Trophoblast cell (in vitro differentiated cells and primary cell): ENCODE measurements at places on chromosomes 16 and 17.
A peak's percentile ranks its signal among the peaks of the same experiment; 100 is the strongest.

- H3K4me1 ChIP-seq = no peaks in the 10 kb centered on the region
- no peak overlapping the region for H3K27ac ChIP-seq
- peak; percentile 59 for DNase-seq
- H3K27me3 ChIP-seq = no peaks in the 10 kb centered on the region
These were observed 123.5 kb downstream of the CBLN1 start for GRCh38 chr16:49158029-49158642.

GRCh38 chr17:82830249-82830661 lies 9.6 kb downstream of the ZNF750 start:
- H3K4me1 ChIP-seq = no peaks in the 10 kb centered on the region
- no peak overlapping the region for H3K27ac ChIP-seq
- H3K4me3 ChIP-seq = no peak overlapping the region
- DNase-seq = no peak

- DNase-seq = peak; percentile 8
- H3K27me3 ChIP-seq = no peaks in the 10 kb centered on the region
- H3K4me1 ChIP-seq = peaks cover 3% of the 10 kb centered on the region
- H3K27ac ChIP-seq = no peak overlapping the region
- no peak overlapping the region for H3K4me3 ChIP-seq
These were observed 708.0 kb upstream of the SOX9 start for GRCh38 chr17:71412803-71413202.

DNA sequence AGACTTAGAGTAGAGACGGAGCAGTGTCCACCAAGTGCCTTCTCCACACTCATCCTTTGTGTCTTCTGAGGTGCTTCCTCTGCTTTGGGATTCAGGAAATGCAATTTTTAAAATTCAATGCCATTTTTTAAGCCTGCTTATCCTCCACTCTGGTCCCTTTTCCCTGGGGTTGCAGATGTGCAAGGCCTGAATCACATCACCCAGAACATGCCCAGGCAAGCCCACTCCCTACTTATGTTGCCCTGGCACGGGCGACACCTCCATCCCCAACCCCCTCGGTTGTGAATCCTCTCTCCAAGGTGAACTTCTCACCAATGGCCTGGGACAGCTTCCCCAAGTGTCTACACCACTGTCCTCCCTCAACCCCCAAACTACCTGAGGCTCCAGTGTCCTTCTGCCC lies 116.2 kb downstream of the C17orf67 start:
- H3K4me3 ChIP-seq = no peak overlapping the region
- no peaks in the 10 kb centered on the region for H3K27me3 ChIP-seq
- H3K4me1 ChIP-seq = no peaks in the 10 kb centered on the region
- DNase-seq = no peak
- no peaks in the 10 kb centered on the region for H3K36me3 ChIP-seq

- no peaks in the 10 kb centered on the region for H3K27me3 ChIP-seq
- DNase-seq = no peak
- no peaks in the 10 kb centered on the region for H3K36me3 ChIP-seq
- no peak overlapping the region for H3K4me3 ChIP-seq
These were observed 9.2 kb upstream of the MSLN start for GRCh38 chr16:751152-752006.

DNA sequence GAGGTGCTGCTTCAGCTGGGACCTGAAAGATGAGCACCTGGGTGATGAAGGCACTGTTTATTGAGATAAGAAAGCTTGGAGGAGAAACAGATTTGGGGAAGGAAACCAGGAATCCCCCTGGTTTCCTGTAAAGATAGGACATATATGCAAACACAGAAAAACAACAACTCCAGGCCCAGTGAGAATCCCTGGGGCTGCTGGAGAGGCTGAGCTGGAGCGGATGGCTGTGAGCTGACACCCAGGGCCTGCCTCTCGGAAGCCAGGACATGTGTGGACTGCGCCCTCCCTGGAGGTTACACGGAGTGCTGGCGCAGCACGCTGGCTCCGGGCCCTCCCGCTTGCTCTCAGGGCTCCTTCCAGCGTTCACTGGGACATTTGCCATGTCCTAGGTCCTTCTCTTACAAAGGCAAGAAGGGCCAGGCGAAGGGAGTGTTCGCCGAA lies 57.5 kb downstream of the CYB5B start:
- no peak overlapping the region for H3K27ac ChIP-seq
- H3K4me3 ChIP-seq = no peak overlapping the region
- no peaks in the 10 kb centered on the region for H3K36me3 ChIP-seq
- H3K27me3 ChIP-seq = no peaks in the 10 kb centered on the region

DNA sequence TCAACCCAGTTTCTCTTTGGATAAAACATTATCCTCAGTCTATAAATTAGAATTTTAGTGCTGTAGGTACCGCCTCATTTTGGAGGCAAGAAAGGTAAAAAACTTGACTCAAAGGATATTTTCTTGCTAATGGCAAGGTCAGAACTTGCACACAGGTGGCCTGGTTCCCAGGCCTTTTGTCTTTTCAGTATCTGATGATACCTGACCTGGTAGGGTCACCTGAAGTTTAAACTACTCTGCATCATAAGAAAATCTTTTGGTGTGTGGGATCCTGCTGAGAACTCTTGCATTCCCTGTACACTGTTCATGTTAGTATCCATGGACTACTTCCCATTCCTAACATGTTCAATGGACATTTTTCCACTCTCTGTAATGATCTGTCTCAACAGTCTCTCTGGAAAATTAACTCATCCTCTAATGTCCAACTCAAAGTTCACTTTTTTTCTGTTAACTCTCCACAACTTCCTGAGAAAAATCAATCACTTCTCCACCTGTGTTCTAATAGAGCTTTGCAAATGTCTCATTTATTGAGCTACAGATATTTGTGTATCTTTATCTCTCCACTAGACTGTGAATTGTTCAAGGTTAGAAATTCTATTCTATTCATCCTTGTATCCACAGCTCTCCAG lies 317.1 kb upstream of the SOX9 start:
- H3K4me1 ChIP-seq = peaks cover 2% of the 10 kb centered on the region
- no peaks in the 10 kb centered on the region for H3K27me3 ChIP-seq
- DNase-seq = no peak
- no peak overlapping the region for H3K4me3 ChIP-seq
- no peaks in the 10 kb centered on the region for H3K36me3 ChIP-seq

GRCh38 chr16:25689137-25689836 lies 2.5 kb upstream of the HS3ST4 start:
- DNase-seq = no peak
- no peaks in the 10 kb centered on the region for H3K36me3 ChIP-seq
- peaks cover 25% of the 10 kb centered on the region for H3K27me3 ChIP-seq
- H3K4me1 ChIP-seq = peaks cover 13% of the 10 kb centered on the region
- H3K27ac ChIP-seq = no peak overlapping the region
- no peak overlapping the region for H3K4me3 ChIP-seq

DNA sequence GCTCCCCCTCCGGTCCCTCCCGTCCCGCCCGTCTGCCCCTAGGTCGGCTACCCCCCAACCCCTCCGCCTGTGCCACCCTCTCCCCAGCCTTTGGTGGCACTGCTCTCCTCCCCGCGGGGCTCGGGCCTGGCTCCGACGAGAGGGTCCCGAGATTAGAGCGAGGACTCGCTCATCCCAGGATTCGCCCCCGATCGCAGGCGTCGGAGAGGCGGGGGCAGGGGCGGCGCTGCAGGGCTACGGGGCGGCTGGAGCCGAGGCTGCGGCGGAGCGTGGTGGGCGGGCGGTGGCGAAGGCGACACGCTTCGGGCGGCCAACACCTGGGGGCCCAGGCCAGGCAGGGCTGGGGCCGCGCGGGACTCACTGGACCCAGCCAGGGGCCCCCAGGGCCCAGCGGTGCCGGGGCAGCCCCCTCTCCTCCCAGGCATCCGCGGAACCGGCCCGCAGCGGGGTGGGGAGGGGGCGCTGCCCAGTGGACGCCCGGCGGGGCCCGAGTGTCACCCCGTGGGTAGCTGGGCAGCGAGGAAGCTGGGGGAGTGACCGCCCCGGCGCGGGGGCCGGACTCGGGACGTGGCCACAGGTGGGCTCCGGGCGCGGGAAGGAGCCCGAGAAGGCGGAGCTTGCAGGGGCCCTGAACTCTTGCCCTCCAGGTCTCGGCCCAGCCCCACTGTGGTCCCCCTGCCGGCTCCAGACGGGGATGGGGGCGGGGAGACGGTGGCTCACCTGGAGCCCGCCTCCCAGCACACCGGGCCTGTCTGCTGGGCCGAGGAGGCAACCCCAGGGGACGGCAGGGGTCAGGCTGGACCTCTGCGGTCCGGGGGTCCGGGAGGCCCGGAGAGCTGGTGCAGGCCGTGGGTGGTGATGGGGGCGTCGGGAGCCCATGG lies 1.5 kb downstream of the MGAT5B start:
- no peak for DNase-seq
- peaks cover 21% of the 10 kb centered on the region for H3K27me3 ChIP-seq
- no peaks in the 10 kb centered on the region for H3K36me3 ChIP-seq
- H3K27ac ChIP-seq = no peak overlapping the region
- H3K4me3 ChIP-seq = no peak overlapping the region
- H3K4me1 ChIP-seq = peaks cover 4% of the 10 kb centered on the region

GRCh38 chr17:33640629-33641028 lies 347.5 kb upstream of the ASIC2 start:
- H3K4me3 ChIP-seq = no peak overlapping the region
- no peaks in the 10 kb centered on the region for H3K27me3 ChIP-seq
- H3K36me3 ChIP-seq = no peaks in the 10 kb centered on the region
- no peak overlapping the region for H3K27ac ChIP-seq
- H3K4me1 ChIP-seq = no peaks in the 10 kb centered on the region
- no peak for DNase-seq

DNA sequence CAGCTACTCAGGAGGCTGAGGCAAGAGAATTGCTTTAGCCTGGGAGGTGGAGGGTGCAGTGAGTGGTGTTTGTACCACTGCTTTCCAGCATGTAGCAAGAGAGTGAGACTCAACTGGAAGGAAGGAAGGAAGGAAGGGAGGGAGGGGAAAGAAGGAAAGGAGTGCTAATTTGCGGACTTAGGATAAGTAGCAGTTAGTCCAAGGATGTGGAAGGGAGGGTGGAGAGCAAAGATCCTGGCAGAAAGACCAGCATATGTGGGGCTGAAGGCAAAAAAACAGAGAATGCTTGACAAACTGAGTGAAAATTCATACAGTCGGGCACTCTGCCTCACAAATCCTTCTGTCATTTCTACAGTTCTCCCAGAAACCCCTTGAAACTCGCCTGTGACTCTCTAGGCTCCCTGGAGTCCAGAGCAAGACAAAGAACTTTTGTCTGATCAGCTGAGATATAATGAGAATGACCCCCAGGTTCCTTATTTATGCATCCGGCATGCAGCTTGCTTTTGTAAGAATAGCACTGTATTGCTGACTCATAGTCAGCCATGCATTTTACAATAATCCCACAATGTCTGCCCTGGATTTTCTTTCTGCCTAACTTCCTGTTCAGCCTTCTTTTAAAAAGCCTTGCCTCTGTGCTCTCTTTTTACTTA lies 31.5 kb downstream of the CDK5RAP3 start:
- H3K27ac ChIP-seq = peak overlapping the region; percentile 48
- H3K4me1 ChIP-seq = peaks cover 12% of the 10 kb centered on the region
- no peak for DNase-seq
- H3K36me3 ChIP-seq = no peaks in the 10 kb centered on the region
